ENCODE measurements at places on chromosomes 7 and 10.

- no peak for DNase-seq
Measured at GRCh38 chr7:6288270-6288860, 15.9 kb upstream of the CYTH3 start.

- no peak for DNase-seq
Measured at GRCh38 chr10:89829887-89830269, 128.5 kb downstream of the KIF20B start.

DNA sequence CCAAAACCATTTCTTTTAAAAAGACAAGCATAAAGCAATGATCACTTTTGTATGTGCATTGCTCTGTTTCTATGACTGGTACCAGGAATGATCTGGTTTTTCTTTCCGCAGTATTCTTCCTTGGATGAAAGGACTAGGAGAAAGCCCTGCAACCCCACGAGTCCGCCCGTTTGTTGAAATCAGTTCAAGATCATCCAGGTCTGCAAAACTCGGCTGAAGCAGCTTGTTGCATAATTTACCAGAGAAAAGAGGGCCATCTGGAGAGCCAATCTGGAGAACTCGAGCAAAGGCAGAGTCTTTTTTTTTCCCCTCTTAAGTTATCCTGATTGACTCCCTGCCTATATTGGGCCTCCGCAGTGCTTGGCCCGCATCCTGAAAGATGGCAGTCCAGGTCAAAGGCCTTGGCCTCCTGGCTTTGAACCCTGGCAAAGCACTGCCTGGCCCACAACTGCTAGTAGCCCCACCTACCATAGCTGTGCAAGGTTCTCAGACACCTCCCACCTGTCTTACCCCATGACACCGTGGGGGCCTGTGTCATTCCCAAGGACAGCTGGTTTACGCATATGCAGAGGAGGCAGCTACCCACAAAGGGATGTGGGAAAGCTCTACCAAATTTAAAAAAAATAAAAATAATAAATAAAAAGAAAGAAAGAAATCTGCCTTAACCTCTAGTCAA, 572.2 kb downstream of the INHBA start:
- DNase-seq: no peak

GRCh38 chr7:134311807-134312206, 4.9 kb downstream of the SLC35B4 start:
- no peak for DNase-seq

DNA sequence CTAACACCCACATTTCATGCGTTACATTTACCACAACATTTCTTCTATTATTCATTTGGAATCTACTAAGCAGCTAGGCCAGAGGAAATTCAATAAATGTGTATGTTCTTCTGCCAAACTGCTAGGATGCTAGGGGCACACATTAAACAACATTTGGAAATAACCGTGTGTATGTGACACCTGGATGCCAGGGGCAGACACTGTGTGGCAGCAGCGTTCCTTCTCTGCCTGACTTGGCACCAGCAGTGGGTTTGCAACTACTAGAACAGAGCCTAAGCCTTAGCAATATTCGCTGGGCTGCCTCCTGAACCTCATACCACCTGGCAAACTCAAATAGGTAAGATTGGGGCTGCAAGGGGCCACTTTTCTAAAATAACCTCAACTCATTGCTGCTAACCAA, 182.1 kb downstream of the CHCHD3 start:
- DNase-seq: no peak

GRCh38 chr10:132418527-132419416, 21.8 kb downstream of the PWWP2B start:
- no peak for DNase-seq

- DNase-seq: no peak
Measured at GRCh38 chr7:32515890-32516550, 20.7 kb downstream of the AVL9 start.

GRCh38 chr10:17562614-17563013, 54.6 kb downstream of the HACD1 start:
- no peak for DNase-seq

DNA sequence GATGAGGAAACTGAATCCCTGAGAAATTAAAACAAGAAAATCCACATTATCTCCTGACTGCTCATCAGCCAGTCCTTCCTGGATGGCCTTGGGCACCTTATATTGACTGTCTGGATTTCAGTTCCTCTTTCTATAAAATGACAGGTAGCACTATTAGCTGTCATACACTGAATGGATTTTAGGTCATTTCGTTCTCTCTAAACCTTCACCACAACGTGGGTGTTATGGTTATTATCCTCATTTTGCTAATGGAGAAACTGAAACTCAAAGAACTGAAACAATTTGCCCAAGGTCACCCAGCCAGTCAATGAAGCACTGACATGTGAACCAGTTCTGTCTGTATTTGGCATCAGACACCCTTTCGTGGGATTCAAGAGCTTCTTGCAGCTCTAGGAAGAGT, 193.8 kb downstream of the CYP26A1 start:
- DNase-seq: no peak

- no peak for DNase-seq
Measured at GRCh38 chr7:136087881-136088280, 110.7 kb upstream of the MTPN start.

DNA sequence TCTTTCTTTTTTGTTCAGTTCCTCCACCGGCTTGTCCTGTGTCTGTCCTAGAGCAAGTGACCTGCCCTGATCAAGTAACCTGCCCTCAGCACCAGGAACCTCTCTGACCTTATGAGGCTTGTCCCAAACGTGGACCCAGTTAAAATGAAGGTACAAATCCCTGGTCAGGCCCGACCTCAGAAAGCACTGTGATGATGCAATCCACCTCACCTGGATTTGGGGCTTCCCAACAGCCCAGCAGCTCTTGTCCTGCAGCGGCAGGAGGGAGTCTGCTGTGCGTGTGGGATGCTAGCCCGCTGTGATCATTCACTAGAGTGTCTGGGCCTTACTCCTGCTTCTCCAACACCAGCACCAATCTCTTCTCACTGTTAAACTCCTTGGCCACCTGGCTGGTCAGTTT, 11.2 kb downstream of the COL17A1 start:
- DNase-seq: no peak

DNA sequence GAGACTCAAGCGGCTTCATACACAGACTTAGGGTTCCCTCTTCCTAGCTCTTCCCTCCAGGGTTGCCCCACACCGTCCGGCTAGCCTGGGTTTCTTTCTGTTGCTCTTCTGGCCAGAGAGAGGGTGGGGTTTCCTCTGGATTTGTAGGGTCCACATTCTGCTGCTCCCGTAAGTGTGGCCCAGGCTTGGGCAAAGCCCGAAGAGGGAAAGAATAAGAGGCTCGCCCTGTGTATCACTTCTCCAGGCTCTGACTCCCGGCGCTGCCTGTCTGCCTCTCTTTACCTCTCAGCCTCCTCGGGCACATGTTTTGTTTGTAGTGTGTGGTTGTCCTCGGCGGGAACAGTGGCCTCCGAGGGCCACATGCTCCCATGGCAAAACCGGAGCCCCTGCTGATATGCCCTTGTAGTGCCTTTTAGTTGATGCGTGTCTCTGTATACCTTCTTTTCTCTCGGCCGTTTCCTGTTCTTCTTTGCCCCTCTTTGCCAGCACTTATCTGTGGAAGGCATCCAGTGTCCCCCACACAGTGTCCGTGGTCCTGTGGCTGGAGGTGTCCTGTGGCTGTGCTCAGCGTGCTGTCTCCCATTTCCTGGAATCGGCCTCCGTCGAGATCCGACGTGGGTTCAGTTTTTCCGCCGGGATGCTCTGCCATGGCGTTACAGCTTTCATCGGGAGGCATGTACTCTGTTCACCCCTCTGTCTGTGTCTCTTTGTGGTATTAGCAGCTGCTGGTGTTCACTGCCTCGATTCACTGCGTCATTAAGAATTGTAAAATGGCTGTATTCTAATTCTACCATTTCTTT, 102.9 kb downstream of the INPP5A start:
- no peak for DNase-seq

GRCh38 chr10:50417486-50417885, 166.2 kb upstream of the ASAH2 start:
- DNase-seq: no peak

GRCh38 chr10:34280599-34281374, 534.3 kb downstream of the PARD3 start:
- DNase-seq: no peak

DNA sequence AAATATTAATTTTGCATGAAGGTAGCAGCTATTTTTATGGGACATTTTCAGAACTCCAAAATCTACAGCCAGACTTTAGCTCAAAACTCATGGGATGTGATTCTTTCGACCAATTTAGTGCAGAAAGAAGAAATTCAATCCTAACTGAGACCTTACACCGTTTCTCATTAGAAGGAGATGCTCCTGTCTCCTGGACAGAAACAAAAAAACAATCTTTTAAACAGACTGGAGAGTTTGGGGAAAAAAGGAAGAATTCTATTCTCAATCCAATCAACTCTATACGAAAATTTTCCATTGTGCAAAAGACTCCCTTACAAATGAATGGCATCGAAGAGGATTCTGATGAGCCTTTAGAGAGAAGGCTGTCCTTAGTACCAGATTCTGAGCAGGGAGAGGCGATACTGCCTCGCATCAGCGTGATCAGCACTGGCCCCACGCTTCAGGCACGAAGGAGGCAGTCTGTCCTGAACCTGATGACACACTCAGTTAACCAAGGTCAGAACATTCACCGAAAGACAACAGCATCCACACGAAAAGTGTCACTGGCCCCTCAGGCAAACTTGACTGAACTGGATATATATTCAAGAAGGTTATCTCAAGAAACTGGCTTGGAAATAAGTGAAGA, 112.3 kb downstream of the CFTR start:
- DNase-seq: no peak

- DNase-seq: no peak
Measured at GRCh38 chr7:134943785-134944400, 42.4 kb upstream of the AGBL3 start.

DNA sequence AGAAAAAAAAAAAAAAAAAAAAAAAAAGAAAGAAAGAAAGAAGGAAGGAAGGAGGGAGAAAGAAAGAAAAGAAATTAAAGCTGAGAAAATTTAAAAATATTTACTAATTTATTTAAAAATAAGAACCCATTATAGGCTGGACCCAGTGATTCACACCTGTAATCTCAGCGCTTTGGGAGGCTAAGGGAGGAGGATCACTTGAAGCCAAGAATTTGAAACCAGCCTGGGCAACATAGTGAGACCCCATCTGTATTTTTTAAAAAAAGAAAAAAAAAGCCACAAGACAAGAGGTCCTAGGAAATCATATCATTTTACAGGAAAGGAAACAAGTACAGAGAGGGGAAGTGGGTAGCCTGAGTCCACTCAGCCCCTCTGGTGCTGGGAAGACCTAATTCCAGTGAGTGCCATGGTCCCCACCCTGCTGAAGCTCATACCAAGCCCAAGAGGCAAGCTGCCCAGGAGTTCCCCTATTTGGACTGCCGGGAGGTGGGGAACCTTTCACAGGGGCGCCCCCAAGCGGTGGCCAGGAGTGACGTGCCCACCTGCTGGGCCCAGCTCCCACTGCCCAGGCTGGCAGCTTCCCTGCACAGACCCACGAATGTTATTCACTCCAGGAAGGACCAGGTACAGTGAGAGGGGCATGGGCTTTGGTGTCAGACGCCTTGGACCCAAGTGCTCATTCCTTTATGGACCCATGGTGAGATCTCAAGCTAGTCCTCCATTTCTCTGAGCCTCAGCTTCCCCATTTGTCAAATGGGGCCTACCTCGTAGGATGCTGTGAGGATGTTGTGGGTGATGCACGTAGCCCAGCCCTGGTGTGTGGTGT, 133.6 kb downstream of the ZMIZ1 start:
- no peak for DNase-seq

DNA sequence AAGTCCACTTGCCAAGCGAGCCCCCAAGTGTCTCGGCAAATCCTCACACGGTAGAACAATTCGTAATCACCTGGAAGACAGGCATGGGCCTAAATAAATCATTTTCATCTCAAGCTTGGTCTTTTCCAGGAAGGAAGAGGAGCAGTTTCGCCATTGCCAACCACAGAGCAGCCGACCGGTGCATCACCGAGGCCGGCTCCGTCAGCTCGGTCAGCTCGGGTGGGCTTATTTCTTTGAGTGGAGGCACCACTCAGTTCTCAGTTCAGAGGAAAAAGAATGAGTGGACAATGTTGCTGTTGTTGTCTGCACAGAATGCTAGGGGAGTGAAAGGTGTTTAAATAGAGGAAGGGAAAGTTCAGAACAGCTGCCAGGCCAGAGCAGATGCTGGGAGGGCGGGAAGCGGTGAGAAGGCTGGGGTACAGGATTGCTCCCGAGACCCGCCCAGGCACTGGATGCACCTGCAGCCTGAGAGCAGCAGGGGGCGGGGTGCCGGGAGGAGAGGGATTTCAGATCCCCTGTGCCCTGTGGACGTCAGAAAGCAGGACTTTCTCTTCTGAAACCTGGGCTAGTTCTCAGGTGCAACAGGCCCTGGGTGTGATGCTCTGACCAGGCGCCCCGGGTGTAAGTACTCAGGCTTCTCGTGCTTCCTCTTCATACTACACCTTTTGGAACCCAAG, 17.7 kb upstream of the IGFBP3 start:
- DNase-seq: no peak

GRCh38 chr10:82136103-82136502, 261.1 kb downstream of the NRG3 start:
- DNase-seq: no peak

DNA sequence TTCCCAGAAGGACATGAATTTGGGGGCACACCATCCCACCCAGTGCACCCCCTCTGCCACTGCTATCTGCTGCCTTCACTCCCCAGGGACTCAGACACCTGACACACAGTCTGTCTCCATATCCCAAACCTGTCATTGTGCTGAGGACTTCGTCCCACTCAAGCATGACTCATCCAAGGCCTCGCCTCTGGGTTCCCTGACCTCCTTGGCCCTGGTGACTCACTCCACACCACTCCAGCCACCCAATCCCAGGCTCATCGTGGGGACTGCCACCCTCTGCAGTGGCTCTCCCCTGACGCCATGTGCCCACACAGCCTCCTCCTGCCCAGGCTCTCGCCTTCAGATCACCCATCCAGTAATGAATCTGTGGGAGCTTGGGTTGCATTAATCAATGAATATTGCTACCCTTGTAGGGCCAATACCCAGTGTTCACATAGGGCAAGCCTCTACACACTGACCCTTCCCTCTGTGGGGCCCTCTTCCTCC, 6.6 kb upstream of the INSIG1 start:
- no peak for DNase-seq

DNA sequence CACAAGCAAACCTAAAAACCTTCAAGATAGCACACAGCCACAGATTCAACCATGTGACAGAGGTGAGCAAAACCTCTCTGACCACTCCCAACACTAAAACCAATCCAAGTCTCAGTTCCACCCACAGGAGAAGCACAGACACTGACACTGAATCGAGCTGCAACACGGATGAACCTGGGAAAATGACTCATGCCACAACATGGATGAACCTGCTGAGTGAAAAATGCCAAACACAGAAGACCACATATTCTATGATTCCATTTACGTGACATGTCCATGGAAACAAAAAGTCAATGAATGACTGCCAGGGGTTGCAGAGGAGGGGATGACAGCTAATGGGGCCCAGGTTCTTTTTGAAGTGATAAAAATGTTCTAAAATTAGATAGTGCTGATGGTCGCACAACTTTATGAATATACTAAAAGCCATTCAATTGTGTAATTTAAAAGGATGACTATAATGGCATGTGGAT, 22.0 kb downstream of the CYTH3 start:
- DNase-seq: no peak

GRCh38 chr7:95056107-95056739, 148.8 kb downstream of the PPP1R9A start:
- DNase-seq: no peak

- DNase-seq: no peak
Measured at GRCh38 chr7:27316311-27316710, 73.7 kb downstream of the EVX1 start.

Data from effector memory CD4-positive, alpha-beta T cell (primary cell).